Mammary microvascular endothelial cell (primary cell): ENCODE measurements at places on chromosomes 4 and X. TPM values are rescaled to one million over a fixed set of nuclear protein-coding genes. Genes with fewer than 3 reads are reported as not detected.

Gene VCX3B
- total RNA-seq: not detected in 2 replicates

Gene TLR10
- not detected in 2 replicates for total RNA-seq

Gene DRD5
- total RNA-seq: not detected in 2 replicates

Gene AMBN
- total RNA-seq: not detected in 2 replicates

Gene GYPE
- total RNA-seq: 0.07 and 0.15 TPM in 2 replicates

Gene GUCY1B1
- 0.39 and 0.87 TPM in 2 replicates for total RNA-seq

Gene PPEF1
- not detected in 2 replicates for total RNA-seq

Gene TLR1
- 1.3 and 1.8 TPM in 2 replicates for total RNA-seq

Gene MUC7
- total RNA-seq: not detected in 2 replicates

Gene SPIN4
- 3.3 and 3.7 TPM in 2 replicates for total RNA-seq

Gene TAF7L
- total RNA-seq: 1.00 and 1.1 TPM in 2 replicates

Gene TBX22
- not detected in 2 replicates for total RNA-seq

Gene PPEF2
- total RNA-seq: not detected in 2 replicates

Gene PARM1
- 0.07 and 0.15 TPM in 2 replicates for total RNA-seq

Gene ITM2A
- total RNA-seq: 211 and 247 TPM in 2 replicates

Gene RTL5
- total RNA-seq: 0.44 and 0.60 TPM in 2 replicates

Gene PFKFB1
- total RNA-seq: not detected in 2 replicates

Gene CXCL11
- 4.4 and 4.7 TPM in 2 replicates for total RNA-seq

Gene CXorf65
- total RNA-seq: not detected in 2 replicates

Gene SSX3
- not detected in 2 replicates for total RNA-seq

Gene WDR44
- 14.9 and 17.4 TPM in 2 replicates for total RNA-seq

Gene DCAF12L1
- total RNA-seq: 0.07 TPM in 1 of 2 replicates, not detected in the other

Gene HSFX1
- total RNA-seq: 0.07 TPM in 1 of 2 replicates, not detected in the other

Gene C4orf36
- 0.49 and 1.4 TPM in 2 replicates for total RNA-seq

Gene MTMR8
- 0.05 and 1.3 TPM in 2 replicates for total RNA-seq

Gene SLC49A3
- 7.9 and 9.4 TPM in 2 replicates for total RNA-seq

Gene NPFFR2
- 0.07 TPM in 1 of 2 replicates, not detected in the other for total RNA-seq

Gene USP27X
- 1.1 and 2.5 TPM in 2 replicates for total RNA-seq

Gene SUPT20HL2
- not detected in 2 replicates for total RNA-seq

Gene PDE6B
- total RNA-seq: 0.98 TPM in 1 of 2 replicates, not detected in the other

Gene CENPVL3
- total RNA-seq: not detected in 2 replicates

Gene EGFL6
- not detected in 2 replicates for total RNA-seq

Gene FAM149A
- 0.47 and 1.1 TPM in 2 replicates for total RNA-seq

Gene NEUROG2
- not detected in 2 replicates for total RNA-seq
